CMK (cell line): ENCODE measurements at places on chromosomes 5 and 9.

DNA sequence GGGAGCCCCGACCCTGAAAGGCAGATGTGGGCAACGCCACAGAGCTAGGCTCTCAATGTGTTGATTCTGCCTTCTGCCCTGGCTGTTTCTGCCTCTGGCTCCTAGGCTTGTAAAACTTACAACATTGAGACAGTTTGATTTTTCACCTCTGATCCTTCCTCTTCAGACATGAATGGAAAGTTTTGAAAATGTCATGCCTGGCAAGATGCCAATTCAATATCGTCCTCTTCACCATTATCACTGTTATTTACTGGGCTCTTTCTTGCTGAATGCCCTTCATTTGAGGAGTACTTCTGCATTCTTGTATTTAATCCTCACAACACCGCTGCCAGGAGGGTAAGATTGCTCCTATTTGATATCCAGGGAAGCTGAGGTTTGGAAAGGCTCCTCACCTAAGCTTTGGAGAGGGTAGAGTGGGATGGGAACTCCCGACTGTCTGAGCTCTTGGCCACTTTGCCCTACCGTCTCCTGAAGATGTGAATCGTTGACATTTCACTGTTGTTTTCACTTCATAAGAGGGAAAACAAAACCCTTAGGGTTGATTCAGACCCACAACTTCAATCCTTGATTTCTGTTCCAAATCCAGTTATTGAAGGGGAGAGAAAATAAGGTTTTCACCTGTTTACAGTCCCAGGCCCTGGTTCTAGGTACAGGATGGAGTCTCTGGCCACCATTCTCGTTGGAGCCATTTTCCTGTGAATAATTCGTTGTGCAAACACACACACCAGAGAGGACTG, 12.7 kb upstream of the FGF1 start:
- DNase-seq, result no peak

DNA sequence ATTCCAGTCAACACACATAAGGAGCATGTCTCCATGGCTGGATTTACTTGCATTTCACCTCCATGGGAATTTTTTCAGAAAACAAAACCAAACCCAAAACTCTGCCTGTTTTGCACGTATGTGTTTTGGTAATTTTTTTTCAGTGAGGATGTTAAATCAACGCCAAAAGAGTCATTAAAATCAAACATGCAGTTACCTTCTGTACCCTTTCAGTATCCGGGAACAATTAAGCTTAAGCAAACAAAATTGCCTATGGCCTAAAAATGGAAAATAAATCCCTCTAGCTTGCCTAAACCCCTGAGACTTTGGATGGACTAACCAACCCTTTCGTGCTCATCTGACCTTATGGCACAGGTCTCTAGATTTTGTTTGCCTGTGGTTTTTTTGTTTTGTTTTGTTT, 209.2 kb upstream of the KLF4 start:
- DNase-seq, result no peak

DNA sequence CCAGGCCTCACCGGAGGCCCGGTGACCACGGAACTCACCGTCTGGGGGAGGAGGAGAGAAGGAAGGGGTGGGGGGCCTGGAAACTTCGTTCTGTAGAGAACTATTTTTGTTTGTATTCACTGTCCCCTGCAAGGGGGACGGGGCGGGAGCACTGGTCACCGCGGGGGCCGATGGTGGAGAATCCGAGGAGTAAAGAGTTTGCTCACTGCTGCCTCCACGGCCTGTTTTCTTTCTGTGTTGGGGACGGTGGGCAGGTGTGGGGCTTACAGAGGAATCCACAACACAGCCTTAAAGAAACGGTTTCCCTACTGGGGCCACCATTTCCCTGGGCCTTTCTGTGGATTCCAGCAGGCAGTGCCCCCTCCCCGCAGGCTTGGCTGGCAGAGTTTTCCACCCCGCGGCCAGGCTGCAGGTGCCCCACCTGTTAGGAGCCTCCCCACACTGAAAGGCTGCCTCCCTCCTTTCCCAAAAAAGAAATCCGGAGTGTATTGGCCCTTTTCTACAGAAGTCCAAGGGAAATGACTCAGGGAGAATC, 80.8 kb downstream of the NTNG2 start:
- no peak for DNase-seq

- no peak for DNase-seq
Observed at GRCh38 chr5:170121321-170121720, 15.6 kb downstream of the FOXI1 start.

DNA sequence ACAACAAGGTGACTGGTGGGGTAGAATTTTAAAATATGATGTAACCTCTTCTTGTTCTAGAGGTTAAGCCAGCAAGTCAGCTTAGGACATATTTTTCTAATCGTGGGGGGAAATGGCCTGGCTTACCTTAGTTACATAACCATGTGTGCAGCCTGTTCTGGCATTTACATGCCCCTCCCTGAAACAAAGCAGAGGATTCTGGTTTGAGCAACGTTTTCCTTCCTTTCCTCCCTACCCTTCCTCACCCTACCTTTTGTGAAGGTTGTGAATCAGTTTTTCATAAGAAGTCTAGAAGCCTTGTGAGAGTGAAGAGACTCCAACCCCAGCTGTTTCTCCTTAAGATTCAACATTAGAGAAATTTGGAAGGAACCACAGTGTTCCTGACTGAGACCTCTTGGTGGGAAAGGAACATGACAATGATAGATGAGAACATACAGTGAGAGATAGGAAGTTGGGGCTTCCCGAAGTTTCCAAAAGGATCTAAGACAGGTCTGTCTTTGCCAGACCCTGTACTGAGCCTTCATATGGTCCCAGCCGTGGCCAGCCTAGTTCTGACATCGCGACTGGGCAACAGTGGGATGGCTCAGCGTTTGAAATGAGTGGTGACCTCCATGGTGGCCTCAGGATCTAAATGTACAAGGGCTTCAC, 365.2 kb downstream of the SPATA31D1 start:
- DNase-seq, result no peak

DNA sequence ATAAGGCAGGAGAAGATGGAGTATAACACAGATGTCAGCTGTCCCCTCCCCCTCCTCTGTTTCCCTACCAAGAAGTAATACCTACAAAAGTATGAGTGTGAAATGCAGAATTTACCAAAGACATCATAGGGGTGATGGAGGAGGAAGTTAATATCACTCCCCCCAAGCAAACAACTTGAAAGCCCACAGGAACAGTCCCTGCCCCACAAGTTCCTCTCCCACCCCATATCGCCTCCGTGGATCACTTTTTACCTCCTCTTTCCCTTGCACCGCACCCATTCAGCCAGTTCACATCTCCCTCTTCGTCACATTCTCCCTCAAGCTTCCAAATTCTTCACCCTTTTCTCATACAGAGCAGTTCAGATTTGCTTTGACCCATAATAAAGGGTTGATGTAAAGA, 7.0 kb upstream of the SIL1 start:
- no peak for DNase-seq

- no peak for DNase-seq
Observed at GRCh38 chr5:89281766-89282553, 399.0 kb upstream of the MEF2C start.

- no peak for DNase-seq
Observed at GRCh38 chr9:134293031-134293521, 33.2 kb upstream of the RXRA start.

DNA sequence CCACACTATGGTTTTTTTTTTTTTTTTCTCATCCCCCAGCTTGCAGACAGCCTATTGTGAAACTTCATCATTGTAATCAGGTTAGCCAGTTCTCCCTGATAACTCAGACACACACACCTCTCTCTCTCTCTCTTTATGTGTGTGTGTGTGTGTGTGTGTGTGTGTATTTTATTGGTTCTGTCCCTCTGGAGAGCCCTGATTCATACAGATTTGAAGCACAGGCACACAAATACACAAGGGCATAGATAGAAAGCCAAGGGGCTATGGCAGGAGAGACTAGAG, 20.6 kb upstream of the VCAN start:
- DNase-seq, result no peak

- DNase-seq, result no peak
Observed at GRCh38 chr5:151696470-151697061, 9.9 kb upstream of the SPARC start.

DNA sequence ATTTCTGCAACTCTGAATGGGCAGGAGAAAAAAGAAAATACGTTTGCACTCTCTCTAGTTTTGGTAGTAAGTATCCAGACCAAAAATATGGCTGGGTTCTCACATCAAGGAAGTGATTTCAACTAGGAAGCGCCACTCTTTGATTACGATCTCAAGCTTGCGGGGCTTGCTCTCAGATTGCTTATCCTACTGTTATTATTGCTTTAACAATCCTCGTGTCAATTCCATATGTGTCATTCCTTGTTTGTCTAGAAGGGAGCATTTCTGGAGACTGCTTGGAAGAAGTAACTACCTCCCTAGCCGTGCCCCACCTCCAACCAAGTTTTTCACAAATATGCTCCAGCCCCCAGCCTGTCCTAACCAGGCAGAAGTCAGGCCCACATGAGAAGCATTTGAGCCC, 3.5 kb downstream of the PRUNE2 start:
- DNase-seq, result no peak

GRCh38 chr9:84778570-84778969, 109.0 kb downstream of the NTRK2 start:
- no peak for DNase-seq

DNA sequence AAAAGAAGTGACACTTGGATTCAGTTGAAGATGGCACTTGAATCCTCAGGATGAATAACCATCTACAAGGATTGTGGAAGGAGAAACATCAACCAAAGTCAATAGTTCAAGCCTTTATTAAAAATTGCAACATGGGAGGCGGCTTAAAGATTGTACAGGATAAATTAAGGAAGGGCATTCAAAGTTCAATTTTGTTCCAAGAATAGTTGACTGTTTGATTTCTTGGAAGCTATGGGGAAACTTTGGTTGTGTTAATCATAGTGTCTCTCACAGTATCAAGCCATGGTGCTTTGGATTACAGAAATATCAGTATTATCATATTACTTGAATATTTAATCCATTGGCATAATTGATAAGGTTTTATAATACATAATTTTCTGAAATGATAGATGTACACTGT, 1844.3 kb downstream of the MAT2B start:
- DNase-seq, result no peak

GRCh38 chr9:133762488-133763271, 24.5 kb upstream of the SARDH start:
- DNase-seq, result no peak

- DNase-seq, result peak; percentile 49
Observed at GRCh38 chr5:9361835-9362234, 184.0 kb downstream of the SEMA5A start.

GRCh38 chr5:53321721-53322120, 158.7 kb upstream of the FST start:
- DNase-seq, result no peak

- no peak for DNase-seq
Observed at GRCh38 chr9:79395228-79395627, 176.5 kb upstream of the TLE4 start.

GRCh38 chr5:34042321-34042720, 692 bp downstream of the C1QTNF3 start:
- no peak for DNase-seq

GRCh38 chr9:89839952-89840351, 235.1 kb downstream of the GADD45G start:
- no peak for DNase-seq

- no peak for DNase-seq
Observed at GRCh38 chr9:84136119-84136868, 155.7 kb downstream of the RMI1 start.

- DNase-seq, result no peak
Observed at GRCh38 chr9:116318468-116319374, 165.1 kb downstream of the PAPPA start.

DNA sequence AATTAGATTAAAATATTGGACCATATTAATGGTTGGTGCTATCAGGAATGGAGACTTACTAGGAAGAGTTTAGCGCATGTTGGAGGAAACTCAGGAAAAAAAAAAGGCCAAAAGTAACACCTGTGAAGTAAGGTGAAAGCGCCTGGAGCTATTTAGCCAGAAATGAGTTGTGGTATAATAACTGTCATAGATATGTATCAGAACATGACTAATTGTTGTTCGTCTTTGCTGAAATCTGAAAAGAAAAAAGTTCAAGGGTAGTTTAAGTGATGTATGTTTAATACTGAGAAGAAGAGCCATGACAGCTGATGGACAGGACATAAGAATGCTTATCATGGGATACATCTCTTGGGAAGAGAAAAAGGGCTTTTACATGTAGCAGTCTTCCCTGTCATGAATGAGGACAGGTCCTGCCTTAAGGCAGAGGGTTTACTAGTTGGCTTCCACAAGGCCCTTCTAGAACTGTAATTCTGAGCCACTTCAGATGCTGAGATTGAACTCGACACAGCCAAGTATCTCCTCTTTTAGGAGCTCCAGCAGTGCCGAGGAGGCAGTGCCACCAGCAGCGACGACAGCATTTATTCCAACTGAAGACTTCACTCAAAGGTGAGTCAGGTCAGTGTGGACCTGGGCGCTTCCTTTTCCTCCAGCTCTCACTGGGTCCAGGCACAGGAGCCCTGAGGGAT, 940 bp upstream of the CAMK4 start:
- no peak for DNase-seq

DNA sequence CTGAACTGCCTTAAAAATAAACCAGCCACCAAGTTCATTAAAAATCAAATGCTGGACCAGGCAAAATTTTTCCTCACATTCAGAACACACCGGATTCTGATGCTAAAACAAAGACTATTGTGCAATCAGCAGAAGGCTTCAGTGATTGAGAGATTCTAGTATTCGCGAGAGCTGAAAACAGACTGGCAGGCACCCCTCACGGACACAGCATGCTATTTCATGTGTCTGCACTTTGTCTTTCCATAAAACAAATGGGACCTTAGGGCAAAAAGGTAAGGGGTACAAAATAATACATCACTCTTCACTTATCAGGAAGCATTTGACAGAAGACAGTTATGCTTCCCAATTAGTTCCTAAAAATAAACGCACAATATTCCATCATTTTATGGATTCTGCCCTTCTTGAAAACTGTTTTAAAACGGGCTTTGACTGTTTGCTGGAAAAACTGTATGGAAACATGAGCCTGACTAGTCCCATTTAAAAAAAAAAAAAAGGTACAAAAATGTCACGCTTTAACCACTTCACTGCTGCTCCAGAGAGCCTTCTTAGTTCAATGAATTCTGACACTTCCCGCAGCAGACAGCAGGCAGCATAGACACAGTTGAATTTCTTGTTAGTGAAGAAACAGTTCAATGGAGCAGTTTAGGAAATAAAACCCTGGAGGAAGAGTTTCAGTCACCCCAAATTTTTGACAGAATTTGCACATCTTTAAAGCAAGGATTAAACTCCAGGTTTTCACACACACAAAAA, 99.2 kb downstream of the MED27 start:
- no peak for DNase-seq

GRCh38 chr5:72245951-72246532, 74.0 kb downstream of the MRPS27 start:
- no peak for DNase-seq

DNA sequence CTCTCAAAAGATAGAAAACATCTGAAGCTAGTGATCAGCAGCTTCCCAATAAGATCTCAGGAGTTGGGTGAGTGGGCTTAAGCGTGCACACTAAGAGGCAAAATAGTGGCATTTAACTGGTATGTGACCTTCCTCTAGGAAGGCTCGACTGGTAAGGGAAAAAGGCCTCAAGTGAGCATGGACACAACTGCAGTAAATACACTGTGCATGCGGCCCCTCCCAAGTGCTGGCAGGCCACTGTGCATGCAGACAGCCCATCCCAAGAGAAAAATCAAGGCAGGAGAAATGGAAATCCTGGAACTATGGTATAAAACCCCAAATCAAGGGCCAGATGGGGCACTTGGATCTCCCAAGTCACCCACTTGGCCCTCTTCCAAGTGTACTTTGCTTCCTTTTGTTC, 112.7 kb downstream of the SMC2 start:
- no peak for DNase-seq
